Naive thymus-derived CD4-positive, alpha-beta T cell (primary cell): ENCODE measurements at places on chromosomes 11 and 22.

DNA sequence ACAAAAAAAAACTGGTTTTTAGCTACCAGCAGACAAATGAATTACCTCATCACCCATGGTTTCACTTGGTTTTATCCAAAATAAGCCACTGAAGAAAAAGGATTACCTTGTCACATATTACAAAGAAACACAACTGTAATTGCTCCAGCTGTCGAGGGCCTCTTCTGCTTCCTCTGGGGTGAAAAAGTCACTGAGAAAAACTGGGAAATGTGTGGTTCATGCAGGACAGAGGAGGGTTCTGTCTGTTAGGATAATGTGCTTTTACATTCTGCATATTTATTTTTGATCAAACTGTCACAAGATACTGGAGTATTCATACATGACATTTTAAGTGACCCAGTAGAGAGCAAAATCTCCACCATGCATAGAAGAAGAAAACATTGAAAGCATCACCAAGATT is 211.7 kb downstream of the NAV2 start:
- no peak overlapping the region for H3K27ac ChIP-seq
- H3K36me3 ChIP-seq: no peaks in the 10 kb centered on the region
- no peaks in the 10 kb centered on the region for H3K27me3 ChIP-seq
- H3K4me1 ChIP-seq: no peaks in the 10 kb centered on the region

GRCh38 chr11:57391539-57391938 is 1.1 kb upstream of the PRG2 start:
- H3K4me1 ChIP-seq: no peaks in the 10 kb centered on the region
- H3K4me3 ChIP-seq: no peak overlapping the region
- H3K27me3 ChIP-seq: no peaks in the 10 kb centered on the region
- H3K27ac ChIP-seq: no peak overlapping the region
- H3K36me3 ChIP-seq: no peaks in the 10 kb centered on the region

- H3K4me1 ChIP-seq: no peaks in the 10 kb centered on the region
- no peaks in the 10 kb centered on the region for H3K36me3 ChIP-seq
- no peak for DNase-seq
- H3K4me3 ChIP-seq: no peak overlapping the region
- no peak overlapping the region for H3K27ac ChIP-seq
These were observed 418.2 kb downstream of the SOX6 start for GRCh38 chr11:15938121-15938611.

GRCh38 chr22:48369789-48370507 is 1457.7 kb downstream of the BRD1 start:
- H3K36me3 ChIP-seq: no peaks in the 10 kb centered on the region
- DNase-seq: no peak
- H3K4me1 ChIP-seq: no peaks in the 10 kb centered on the region

- peak overlapping the region; percentile 79 for H3K27ac ChIP-seq
- no peak for DNase-seq
- H3K4me3 ChIP-seq: peak overlapping the region; percentile 68
- H3K4me1 ChIP-seq: peaks cover 90% of the 10 kb centered on the region
- no peaks in the 10 kb centered on the region for H3K36me3 ChIP-seq
These were observed 30.0 kb upstream of the TCF20 start for GRCh38 chr22:42300259-42301076.
